ENCODE measurements at places on chromosomes 12 and 14. TPM values are rescaled to one million over a fixed set of nuclear protein-coding genes. Genes with fewer than 3 reads are reported as not detected.

OAS1 gene
- 43.6 TPM for total RNA-seq

- no peak for DNase-seq
Measured at GRCh38 chr14:89797148-89797547, 157.4 kb downstream of the EFCAB11 start.

- no peak for DNase-seq
Measured at GRCh38 chr12:129552996-129553750, 350.7 kb downstream of the TMEM132D start.

LGR5 gene
- not detected for total RNA-seq

GRCh38 chr12:75856235-75856634, 175.3 kb downstream of the PHLDA1 start:
- DNase-seq, result no peak

DNA sequence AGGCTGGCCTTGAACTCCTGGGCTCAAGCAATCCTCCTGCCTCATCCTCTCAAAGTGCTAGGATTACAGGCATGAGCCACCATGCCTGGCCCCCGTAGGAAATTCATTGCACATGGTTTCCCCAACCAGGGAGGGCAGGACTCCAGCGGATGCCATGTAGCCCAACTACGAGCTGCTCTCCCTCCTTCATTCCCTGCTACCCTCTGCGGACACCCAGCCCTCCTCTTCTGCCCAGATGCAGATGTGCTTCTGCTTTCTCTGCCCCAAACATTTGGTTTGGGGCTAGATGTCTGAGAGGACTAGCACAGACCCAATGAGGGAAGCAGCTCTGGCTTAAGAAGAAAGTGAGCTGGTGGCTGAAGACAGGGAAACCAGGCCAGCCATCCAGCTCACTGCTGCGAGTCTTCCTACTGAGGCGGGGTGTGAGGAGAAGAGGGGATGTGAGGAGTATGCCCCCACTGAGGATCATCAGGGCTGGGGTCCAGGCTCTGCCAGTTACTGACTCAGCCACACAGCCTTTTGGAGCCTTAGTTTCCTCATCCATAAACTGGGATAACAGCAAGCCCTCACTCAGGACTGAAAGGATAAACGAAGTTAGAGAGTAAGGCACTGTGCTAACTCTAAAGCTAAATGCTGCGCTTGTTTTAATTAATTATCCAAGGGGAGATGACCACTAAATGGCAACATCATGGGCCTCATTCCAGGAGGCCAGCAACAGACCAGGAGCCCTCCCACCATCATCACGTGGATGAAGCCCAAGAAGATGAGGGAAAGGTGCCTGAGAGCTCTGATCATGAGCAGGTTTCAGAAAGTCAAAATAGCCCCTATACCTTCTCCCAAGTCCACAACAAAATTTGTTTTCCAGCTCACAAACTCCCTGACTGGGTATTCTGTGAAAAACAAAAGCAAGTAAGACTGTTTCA, 10.9 kb downstream of the CTDSP2 start:
- DNase-seq, result no peak

PRR4 gene
- total RNA-seq, result 5.0 TPM

HOXC13 gene
- not detected for total RNA-seq

RBP5 gene
- 5.5 TPM for total RNA-seq

INF2 gene
- 118 TPM for total RNA-seq

GRCh38 chr12:43436597-43436996, 115.4 kb downstream of the ADAMTS20 start:
- no peak for DNase-seq

SLC22A17 gene
- total RNA-seq, result 7.3 TPM

DNA sequence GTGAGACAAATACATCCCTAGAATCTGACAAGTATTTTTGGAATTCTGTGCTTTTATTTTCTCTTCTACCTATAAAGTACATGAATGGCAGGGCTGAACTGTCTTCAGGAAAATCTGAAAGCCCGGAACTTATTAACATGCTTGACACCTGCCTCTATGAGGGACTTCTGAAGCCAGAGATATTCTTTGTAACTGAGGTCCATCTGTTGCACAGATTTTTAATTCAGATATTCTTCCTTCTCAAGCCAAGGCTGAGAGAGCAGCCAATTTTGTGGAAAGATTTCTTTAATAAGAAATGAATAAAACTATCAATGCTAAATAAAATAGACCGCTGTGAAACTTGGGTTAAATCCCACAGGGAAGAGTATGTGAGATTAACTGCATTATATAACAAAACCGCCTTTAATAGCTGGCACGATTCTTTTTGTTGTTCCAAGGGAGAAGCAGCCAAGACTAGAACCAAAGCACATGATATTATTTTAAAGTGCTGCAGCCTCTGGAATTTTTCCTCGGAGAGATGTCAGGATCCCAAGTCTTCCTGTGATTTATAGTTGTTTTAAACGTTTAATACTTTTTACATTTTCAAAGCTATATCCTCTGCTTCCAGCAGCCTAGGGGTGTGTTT, 148.9 kb downstream of the CRADD start:
- no peak for DNase-seq

KRT81 gene
- total RNA-seq, result not detected

- no peak for DNase-seq
Measured at GRCh38 chr12:6827437-6827911, 733 bp upstream of the P3H3 start.

GRCh38 chr14:88933191-88933590, 108.7 kb downstream of the TTC8 start:
- no peak for DNase-seq

GRCh38 chr14:28751467-28752058, 15.0 kb upstream of the FOXG1 start:
- no peak for DNase-seq

GRCh38 chr12:49702676-49703215, 4.5 kb downstream of the FMNL3 start:
- DNase-seq, result no peak

DNA sequence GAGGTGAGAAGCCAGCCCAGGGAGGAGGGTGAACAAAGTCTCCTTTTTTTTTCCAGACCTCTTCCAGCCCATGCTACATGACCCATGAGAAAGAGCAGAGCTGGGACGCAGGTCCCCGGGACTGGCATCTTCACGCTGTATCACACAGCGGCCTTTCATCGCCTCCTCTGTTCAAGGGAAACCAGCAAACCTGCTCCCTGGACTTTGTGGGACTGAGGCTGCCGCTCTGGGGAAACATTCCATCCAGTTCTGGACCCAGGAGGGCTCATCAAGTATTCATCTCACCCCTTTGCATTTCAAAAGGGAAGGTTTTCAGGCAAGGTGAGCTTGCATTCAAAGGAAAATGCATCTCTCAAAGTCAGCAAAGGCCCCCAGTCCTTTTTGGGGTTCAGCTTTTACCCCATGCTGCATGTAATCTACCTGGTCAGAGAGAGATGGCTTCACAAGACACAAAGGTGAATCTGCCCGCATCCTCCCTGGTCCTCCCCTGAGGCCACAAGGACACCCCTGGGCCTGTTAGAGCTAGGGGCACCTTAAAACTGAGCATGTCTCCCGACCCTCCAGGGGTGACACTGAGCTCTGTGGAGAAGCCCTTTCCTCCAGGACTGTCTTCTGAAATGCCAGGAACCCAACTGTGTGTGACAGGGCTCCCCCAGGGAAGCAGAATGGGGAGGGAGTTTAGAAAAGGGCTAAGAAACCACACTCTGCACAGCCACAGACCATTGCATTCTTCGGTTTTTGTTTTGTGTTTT, 21.2 kb upstream of the MEG3 start:
- DNase-seq, result no peak

DNA sequence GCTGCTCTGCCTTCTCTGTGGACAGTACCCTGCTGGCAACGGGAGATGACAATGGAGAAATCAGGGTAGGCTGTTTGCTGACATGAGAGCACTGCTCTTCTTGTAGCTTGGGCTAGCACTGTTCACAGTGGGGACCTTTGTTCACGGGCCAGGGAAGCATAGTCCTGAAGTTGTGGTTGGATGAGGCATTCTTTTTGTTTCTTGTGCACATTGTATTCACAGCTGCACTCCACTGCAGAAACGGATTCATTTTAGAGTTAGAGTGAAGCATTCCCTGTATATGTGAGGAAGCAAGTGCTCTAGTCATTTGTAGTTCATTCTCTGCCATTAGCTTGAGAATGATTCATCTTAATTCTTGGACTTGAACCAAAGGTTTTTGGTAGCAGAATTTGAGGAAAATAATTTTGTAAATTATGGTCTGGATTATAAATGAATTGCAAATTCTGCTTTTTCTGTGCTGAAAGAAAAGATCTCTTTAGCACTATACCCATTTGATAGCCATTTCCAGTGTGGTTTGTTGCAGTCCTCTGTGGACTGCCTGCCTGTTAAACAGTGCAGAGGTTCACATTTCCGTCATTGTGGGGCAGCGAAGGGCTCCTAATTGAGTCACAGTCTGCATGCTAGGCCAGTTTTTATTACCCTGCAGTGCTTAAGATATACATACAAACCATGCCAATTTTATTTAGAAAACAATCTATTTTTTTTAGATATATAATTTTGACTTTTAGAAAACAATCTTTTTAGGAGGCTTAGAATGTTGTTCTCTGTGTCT, 80.6 kb downstream of the APAF1 start:
- DNase-seq, result no peak

AJUBA gene
- total RNA-seq, result 46.5 TPM

DNA sequence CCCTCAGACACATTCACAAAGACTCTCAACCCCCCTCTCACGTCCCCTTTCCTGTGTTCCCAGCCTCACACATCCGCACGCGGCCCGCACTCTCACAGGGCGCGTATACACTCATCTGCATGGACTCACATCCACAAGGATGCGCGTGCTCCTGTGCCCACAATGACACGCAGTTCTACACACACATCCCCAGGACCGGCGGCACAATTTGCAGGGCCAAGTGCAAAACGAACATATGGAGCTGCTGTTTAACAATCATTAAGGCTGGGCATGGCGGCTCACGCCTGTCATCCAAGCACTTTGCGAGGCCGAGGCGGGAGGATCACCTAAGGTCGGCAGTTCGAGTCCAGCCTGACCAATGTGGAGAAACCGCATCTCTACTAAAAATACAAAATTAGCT, 36.4 kb upstream of the EML1 start:
- no peak for DNase-seq

- DNase-seq, result no peak
Measured at GRCh38 chr14:93546642-93547041, 115.9 kb downstream of the UNC79 start.

KLHDC1 gene
- 1.3 TPM for total RNA-seq

DNA sequence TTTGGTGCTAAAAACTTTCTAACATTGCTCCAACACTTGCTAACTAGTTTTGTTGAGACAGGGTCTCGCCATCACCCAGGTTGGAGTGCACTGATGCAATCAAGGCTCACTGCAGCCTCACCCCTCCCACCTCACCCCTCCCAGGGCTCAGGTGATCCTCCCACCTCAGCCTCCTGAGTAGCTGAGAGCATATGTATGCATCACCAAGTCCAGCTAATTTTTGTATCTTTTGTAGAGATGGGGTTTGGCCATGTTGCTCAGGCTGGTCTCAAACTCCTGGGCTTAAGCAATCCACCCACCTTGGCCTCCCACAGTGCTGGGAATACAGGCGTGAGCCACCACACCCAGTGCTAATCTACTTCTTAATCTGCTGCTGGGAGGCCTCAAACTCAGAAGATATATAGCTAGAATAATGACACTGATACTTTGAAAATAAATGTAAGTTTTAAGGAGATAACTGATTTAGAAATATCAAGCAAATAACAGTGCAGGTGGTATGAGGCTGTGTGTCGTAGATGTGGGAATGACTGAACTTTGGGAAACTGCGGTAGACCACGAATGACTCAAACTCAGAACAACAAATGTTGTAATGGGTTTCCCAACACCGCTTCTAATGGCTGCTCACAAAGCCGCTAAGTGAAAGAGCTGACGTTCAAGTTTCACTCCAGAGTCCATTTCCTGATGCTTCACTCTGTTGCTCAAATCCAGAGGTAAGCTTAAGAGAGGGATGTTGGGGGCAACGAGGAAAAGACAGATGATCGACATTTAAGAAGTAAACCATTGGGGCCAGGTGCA, 10.0 kb downstream of the TMCC3 start:
- no peak for DNase-seq

DNA sequence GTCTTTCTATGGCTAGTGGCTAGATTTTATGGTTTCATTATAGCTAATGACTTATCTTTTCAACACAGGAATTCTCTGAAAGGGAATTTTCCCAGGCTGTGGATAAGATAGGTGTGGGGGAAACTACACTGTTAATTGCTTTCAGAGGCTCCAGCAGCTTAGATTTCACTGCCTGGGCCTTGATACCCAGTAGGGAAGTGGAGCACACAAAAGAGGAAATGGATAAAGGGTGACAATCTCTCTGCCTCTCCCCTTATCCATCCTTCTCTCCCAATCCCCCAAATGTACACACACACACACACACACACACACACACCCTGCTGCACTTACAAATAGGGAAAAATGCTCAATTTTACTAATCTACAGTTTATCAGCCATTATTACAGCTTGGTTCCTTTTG, 19.1 kb downstream of the SIX4 start:
- DNase-seq, result no peak

- no peak for DNase-seq
Measured at GRCh38 chr12:112602150-112602549, 183.4 kb downstream of the PTPN11 start.

DNA sequence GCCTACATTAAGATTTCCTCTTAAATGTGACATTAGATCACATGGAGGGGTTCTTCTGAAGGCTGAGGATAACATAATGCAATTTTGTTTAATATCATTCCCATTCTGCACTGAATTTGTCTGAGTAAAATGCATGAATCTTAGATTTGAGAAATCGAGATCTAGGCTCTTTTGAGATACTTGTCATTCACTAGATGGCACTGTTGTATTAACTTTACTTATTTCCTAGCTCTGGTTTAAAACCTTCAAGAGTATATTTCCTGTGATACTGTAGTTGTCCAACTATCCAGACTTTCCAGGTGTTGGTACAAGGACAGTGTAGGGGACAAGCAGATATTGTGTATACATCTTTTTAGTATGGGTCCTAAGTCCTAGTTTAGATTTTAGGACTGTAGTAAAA, 91.7 kb upstream of the SEL1L start:
- no peak for DNase-seq

- DNase-seq, result no peak
Measured at GRCh38 chr14:74735125-74735524, 22.2 kb downstream of the FCF1 start.

DNA sequence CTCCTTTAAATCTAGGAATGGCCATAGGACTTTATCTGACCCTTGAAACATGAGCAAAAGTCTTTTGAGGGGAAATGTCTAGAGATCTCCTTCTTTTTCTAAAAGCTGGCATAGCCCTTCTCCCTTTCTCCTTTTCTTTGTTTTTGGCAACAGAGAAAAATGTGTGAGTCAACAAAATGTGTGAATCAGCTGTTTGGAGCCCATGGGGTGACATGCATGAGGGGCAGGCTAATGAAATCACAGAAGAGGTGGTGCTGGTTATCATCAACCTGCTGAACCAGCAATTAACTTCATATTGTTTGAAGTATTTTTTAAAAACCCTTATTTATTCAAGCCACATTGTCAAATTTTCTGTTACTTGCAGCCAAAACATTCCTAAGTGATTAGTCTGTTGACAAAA, 132.3 kb downstream of the CCDC59 start:
- no peak for DNase-seq

Measured in glomerular endothelial cell (primary cell).